ENCODE measurements at places on chromosomes 1 and 21. TPM values are rescaled to one million over a fixed set of nuclear protein-coding genes. Genes with fewer than 3 reads are reported as not detected.

The EDARADD gene
- 0.58 TPM for total RNA-seq

The BRINP2 gene
- not detected for total RNA-seq

The ANXA9 gene
- total RNA-seq: not detected

The HHAT gene
- total RNA-seq: 3.9 TPM

The SLC6A17 gene
- 0.49 TPM for total RNA-seq

The CDC7 gene
- total RNA-seq: 3.9 TPM

The BEST4 gene
- 0.30 TPM for total RNA-seq

DNA sequence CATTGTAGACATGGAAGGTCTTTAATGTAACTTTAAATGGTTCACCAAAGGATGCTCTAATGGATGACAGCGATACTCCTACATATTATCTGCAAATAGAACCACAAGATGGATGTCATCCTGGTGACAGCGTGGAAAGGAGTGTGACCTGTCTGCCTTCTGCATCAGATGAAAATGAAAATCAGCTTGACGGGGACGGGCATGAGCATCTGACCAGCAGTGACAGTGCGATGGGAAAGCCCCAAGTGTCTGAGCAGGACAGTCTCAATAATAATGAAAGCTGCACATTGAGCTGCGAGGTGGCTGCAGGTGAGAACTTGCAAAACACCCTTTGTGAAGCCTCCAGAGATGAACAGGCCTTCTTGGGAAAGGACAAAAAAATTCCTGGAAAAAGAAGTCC lies 25.2 kb downstream of the CNST start:
- H3K27me3 ChIP-seq: no peaks in the 10 kb centered on the region
- H3K4me3 ChIP-seq: no peak overlapping the region
- no peak overlapping the region for H3K27ac ChIP-seq
- DNase-seq: no peak
- no peaks in the 10 kb centered on the region for H3K4me1 ChIP-seq
- H3K36me3 ChIP-seq: no peaks in the 10 kb centered on the region

GRCh38 chr1:69230208-69230607 lies 337.5 kb upstream of the LRRC7 start:
- H3K27me3 ChIP-seq: no peaks in the 10 kb centered on the region
- no peak for DNase-seq
- H3K4me3 ChIP-seq: no peak overlapping the region
- H3K4me1 ChIP-seq: no peaks in the 10 kb centered on the region
- H3K36me3 ChIP-seq: no peaks in the 10 kb centered on the region

GRCh38 chr1:204093421-204093717 lies 20.5 kb downstream of the SOX13 start:
- H3K27ac ChIP-seq: no peak overlapping the region
- H3K4me3 ChIP-seq: no peak overlapping the region
- H3K4me1 ChIP-seq: peaks cover 1% of the 10 kb centered on the region
- H3K36me3 ChIP-seq: no peaks in the 10 kb centered on the region

- DNase-seq: no peak
- H3K4me3 ChIP-seq: no peak overlapping the region
- no peaks in the 10 kb centered on the region for H3K27me3 ChIP-seq
- H3K4me1 ChIP-seq: no peaks in the 10 kb centered on the region
- no peak overlapping the region for H3K27ac ChIP-seq
- no peaks in the 10 kb centered on the region for H3K36me3 ChIP-seq
These were observed 34.2 kb upstream of the JUN start for GRCh38 chr1:58818075-58818474.

- no peak for DNase-seq
- no peak overlapping the region for H3K4me3 ChIP-seq
- H3K27me3 ChIP-seq: no peaks in the 10 kb centered on the region
- H3K36me3 ChIP-seq: no peaks in the 10 kb centered on the region
These were observed 5.4 kb upstream of the EFNA1 start for GRCh38 chr1:155122308-155122707.

DNA sequence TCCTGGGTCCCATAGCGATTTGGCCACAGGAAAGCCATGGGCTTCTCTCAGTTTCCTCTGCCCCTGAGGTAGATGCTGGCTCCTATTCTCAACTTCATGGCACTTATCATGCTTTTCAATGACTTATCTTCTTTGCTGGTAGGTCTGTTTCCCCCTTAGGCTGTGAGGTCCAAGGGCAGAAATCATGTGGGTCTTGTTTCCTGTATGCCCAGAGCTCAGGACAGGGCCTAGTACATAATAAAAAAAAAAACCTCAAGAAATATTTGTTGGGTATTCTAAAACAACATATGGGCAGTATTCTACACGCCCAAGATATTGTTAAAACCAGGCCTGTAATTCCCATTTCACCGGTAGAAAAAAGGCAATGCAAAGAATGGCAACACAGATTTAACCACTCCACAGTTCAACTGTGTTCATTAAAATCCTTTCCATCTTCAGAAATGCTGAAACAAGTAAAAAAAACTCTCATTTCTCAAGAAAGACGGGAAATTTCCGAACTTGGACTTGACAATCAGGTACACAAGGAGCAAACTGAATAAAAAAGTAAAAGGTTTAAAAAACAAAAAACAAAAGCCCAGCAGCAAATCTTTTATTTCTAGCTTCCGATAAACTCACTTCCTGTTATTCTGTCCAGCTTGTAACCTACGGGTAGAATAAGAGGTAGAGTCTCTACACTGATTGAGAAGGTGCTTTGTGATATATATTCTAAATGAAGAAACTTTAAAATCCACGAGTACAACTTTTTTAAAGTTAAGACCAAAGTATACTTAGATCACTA lies 6.3 kb upstream of the TDRD10 start:
- no peak overlapping the region for H3K27ac ChIP-seq
- no peak for DNase-seq
- no peak overlapping the region for H3K4me3 ChIP-seq
- H3K4me1 ChIP-seq: no peaks in the 10 kb centered on the region
- H3K36me3 ChIP-seq: no peaks in the 10 kb centered on the region

- no peak overlapping the region for H3K4me3 ChIP-seq
- no peak overlapping the region for H3K27ac ChIP-seq
- no peaks in the 10 kb centered on the region for H3K36me3 ChIP-seq
- no peaks in the 10 kb centered on the region for H3K27me3 ChIP-seq
These were observed 6.9 kb downstream of the CTTNBP2NL start for GRCh38 chr1:112402682-112403643.

- H3K4me3 ChIP-seq: no peak overlapping the region
- H3K27ac ChIP-seq: no peak overlapping the region
- DNase-seq: no peak
- H3K36me3 ChIP-seq: no peaks in the 10 kb centered on the region
- H3K4me1 ChIP-seq: no peaks in the 10 kb centered on the region
- no peaks in the 10 kb centered on the region for H3K27me3 ChIP-seq
These were observed 41.1 kb upstream of the KCNQ4 start for GRCh38 chr1:40742363-40743061.

- no peaks in the 10 kb centered on the region for H3K4me1 ChIP-seq
- no peaks in the 10 kb centered on the region for H3K27me3 ChIP-seq
- H3K36me3 ChIP-seq: no peaks in the 10 kb centered on the region
These were observed 216.7 kb upstream of the ZC3H12A start for GRCh38 chr1:37257646-37258045.

DNA sequence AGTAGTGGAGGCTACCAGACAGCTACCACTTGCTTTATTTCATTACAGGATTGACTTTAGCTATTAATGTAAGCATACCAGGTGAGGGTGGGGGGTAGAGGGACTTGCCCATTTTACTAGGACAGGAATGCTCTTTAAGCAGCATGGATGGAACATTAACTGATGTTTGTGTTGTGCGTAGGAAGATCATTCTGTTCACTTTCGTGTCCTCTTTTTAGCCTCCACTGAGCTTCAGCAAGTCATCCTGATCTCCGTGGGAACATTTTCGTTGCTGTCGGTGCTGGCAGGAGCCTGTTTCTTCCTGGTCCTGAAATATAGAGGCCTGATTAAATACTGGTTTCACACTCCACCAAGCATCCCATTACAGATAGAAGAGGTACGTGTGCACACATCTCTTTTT lies 29.3 kb downstream of the IFNGR2 start:
- DNase-seq: no peak
- no peaks in the 10 kb centered on the region for H3K4me1 ChIP-seq
- H3K36me3 ChIP-seq: peaks cover 7% of the 10 kb centered on the region
- H3K27me3 ChIP-seq: no peaks in the 10 kb centered on the region
- H3K4me3 ChIP-seq: no peak overlapping the region

GRCh38 chr1:223052931-223053330 lies 90.1 kb downstream of the TLR5 start:
- no peak for DNase-seq
- no peak overlapping the region for H3K27ac ChIP-seq
- no peaks in the 10 kb centered on the region for H3K27me3 ChIP-seq
- no peak overlapping the region for H3K4me3 ChIP-seq

GRCh38 chr1:222048094-222048595 lies 306.3 kb upstream of the DUSP10 start:
- no peaks in the 10 kb centered on the region for H3K4me1 ChIP-seq

DNA sequence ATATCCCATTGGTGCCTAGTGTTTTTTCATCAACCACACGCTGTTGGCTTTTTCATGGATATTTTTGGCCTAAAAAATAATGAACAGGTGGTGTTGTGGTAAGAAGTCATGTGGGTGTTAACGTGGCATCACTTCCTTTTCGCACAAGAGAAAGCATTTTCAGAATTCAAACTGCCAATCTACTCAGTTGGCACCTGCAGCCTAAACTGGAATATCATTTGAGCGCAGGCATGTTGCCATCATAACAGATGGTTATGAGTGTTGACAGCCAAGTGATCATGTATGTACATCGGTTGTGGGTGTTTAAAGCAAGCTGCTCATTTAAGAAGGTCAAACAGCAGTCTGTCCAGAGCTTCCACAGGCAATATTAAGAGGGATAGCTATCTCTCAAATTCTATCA lies 1963.0 kb downstream of the NCAM2 start:
- H3K4me3 ChIP-seq: no peak overlapping the region
- no peak for DNase-seq
- H3K36me3 ChIP-seq: no peaks in the 10 kb centered on the region
- H3K27me3 ChIP-seq: no peaks in the 10 kb centered on the region

GRCh38 chr1:184941410-184941733 lies 32.9 kb downstream of the NIBAN1 start:
- H3K4me1 ChIP-seq: peaks cover 13% of the 10 kb centered on the region
- no peak overlapping the region for H3K4me3 ChIP-seq
- no peak overlapping the region for H3K27ac ChIP-seq
- no peaks in the 10 kb centered on the region for H3K27me3 ChIP-seq

- DNase-seq: no peak
- H3K4me1 ChIP-seq: peaks cover 2% of the 10 kb centered on the region
- peaks cover 3% of the 10 kb centered on the region for H3K36me3 ChIP-seq
- no peak overlapping the region for H3K27ac ChIP-seq
- no peak overlapping the region for H3K4me3 ChIP-seq
- H3K27me3 ChIP-seq: no peaks in the 10 kb centered on the region
These were observed 17.4 kb downstream of the ADARB1 start for GRCh38 chr21:45091550-45092322.

DNA sequence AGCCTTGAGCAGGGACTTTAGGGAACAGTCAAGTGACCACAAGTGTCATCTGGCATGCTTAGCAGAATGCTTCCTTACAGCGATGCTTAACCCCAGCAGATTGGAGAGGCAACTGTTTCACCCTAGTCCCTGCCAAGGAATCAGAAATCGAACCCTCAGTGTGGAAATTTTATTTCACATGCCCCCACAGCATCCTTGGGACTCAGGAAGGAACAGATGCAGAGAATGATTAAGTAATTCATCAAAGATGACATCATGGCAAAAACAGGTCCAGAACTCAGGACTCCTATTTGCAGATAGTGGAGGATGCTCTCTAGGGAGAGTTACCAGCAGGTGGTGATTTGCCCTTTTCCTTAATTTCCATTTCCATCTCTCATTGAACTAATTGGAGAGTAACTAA lies 333.0 kb upstream of the KAZN start:
- no peak for DNase-seq
- H3K27me3 ChIP-seq: peaks cover under 1% of the 10 kb centered on the region
- H3K36me3 ChIP-seq: no peaks in the 10 kb centered on the region

DNA sequence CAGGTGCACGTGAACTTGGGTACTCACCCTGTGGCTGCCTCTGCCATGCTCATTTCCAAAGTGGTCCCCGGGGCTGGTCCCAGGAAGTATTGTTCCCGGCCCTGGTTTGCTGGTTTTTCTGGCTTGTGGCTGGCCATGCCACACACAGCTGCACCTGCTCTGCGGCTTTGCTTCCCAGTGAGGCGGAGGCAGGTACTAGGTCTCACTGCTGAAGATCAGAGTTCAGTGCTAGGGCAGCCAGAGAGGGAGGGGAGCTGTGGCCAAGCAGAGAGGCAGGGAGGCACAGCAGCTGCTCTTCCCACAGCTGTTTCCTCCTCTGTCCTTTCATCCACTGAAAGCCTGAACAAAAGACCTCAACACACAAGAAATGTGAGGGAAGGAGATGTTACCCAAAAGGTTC lies 30.5 kb downstream of the ENO1 start:
- no peak for DNase-seq
- H3K27ac ChIP-seq: no peak overlapping the region
- no peaks in the 10 kb centered on the region for H3K27me3 ChIP-seq
- no peaks in the 10 kb centered on the region for H3K36me3 ChIP-seq
- no peak overlapping the region for H3K4me3 ChIP-seq

- no peak overlapping the region for H3K27ac ChIP-seq
- peaks cover 5% of the 10 kb centered on the region for H3K36me3 ChIP-seq
- H3K4me1 ChIP-seq: no peaks in the 10 kb centered on the region
- no peaks in the 10 kb centered on the region for H3K27me3 ChIP-seq
- H3K4me3 ChIP-seq: no peak overlapping the region
These were observed 15.2 kb upstream of the YRDC start for GRCh38 chr1:37822906-37823815.

- H3K27me3 ChIP-seq: no peaks in the 10 kb centered on the region
- H3K4me1 ChIP-seq: no peaks in the 10 kb centered on the region
- no peak overlapping the region for H3K4me3 ChIP-seq
These were observed 8.7 kb downstream of the ETS2 start for GRCh38 chr21:38814126-38815059.

DNA sequence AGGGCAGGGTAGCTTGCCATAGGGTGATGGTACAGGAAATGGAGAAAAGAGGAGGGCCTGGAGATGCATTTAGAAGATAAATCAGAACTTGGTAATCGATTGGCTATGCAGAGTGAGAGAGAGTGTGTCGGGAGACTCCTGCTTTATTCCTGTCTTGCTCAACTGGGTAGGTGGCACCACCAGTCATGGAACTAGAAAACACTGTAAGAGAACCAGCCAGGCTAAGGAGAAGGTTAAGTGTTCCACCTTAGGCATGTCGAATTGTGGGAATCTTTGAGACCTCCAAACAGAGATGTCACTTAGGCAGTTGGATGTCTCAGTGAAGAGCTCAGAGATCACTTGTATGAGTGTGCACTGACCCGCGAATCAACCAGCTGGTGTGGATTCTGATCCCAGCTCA lies 28.7 kb upstream of the RD3 start:
- H3K27me3 ChIP-seq: no peaks in the 10 kb centered on the region
- H3K4me1 ChIP-seq: no peaks in the 10 kb centered on the region
- no peak overlapping the region for H3K4me3 ChIP-seq
- DNase-seq: no peak
- no peak overlapping the region for H3K27ac ChIP-seq
- H3K36me3 ChIP-seq: no peaks in the 10 kb centered on the region
